Naive thymus-derived CD8-positive, alpha-beta T cell (primary cell): ENCODE measurements at places on chromosomes 5 and 9.

- no peak for DNase-seq
These were observed 387.4 kb downstream of the ACTL7B start for GRCh38 chr9:108468364-108468763.

- DNase-seq = no peak
These were observed at the start of gene GABBR2 for GRCh38 chr9:98708933-98709911. GABBR2 (minus strand) TSS chr9:98708935; CDS start chr9:98708737, 198 bp downstream.

DNA sequence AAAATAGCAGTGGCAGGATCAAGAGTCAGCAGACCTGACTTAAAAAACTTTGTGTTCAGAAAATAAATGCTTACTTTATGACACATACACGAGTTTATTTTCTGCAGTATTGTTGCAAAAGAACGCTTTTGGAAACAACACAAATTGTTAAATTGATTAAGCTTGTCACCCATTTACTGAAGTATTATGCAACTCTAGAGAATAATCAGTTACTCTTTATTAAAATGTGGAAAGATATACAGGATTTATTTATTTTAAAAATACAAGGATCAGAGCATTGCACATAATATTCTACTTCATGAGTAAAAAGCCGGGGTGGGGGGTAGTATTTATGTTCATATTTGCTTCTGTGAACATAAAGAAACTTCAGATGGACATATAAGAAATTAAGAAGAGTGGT is 20.0 kb downstream of the FYB1 start:
- DNase-seq = no peak

GRCh38 chr9:76906647-76906975 is 697 bp upstream of the PRUNE2 start:
- DNase-seq = no peak

DNA sequence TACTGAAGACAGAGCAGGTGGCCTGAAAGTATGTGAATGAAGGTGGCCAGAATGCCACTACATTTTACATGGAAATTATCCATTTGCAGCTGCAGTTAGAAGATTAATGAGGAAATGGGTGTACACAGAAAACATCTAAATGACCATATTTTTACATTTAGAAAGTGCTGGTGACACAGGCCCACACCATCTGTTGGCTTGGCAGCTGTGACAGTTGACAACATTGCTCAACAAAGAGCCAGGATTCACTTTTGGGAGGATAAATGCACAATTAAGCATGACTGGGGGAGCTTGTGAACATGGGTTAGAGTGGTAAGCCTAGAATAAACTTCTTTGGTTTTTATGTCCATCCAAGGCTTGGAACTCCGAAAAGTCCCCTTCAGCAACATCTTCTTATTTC is 360.5 kb downstream of the KCTD16 start:
- no peak for DNase-seq

DNA sequence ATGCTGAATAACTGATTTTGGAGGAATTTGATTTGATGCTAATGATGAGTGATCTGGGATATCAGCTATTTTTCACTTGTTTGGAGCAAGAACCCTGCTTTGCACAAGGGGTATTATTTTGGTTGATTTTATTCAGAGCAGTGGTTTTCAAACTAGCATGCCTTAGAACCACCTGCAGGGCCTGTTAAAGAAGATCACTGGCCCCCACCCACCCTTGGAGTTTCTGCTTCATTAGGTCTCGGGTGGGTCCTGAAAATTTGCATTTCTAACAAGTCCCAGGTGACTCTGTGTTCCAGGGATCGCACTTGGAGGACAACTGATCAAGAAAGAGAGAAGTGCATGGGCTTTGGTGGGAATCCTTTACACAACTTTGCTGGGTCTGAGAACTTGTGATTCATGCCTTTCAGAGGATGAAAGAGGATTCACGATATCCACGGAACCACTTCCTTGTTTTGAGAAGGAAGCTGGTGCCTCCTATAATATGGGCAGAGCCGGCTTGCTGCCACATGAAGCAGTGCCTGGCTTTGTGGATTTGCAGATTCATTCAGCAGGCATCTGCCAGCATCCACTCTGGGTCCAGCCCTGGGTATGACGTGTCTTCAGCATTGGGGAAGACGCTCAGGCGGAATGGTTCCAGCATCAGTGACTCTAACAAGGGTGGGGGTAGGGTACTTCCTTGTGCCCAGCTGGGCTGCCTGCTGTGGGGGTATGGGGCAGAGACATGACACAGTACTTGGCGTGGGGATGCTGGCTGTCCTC is 106.6 kb upstream of the PITX1 start:
- no peak for DNase-seq

DNA sequence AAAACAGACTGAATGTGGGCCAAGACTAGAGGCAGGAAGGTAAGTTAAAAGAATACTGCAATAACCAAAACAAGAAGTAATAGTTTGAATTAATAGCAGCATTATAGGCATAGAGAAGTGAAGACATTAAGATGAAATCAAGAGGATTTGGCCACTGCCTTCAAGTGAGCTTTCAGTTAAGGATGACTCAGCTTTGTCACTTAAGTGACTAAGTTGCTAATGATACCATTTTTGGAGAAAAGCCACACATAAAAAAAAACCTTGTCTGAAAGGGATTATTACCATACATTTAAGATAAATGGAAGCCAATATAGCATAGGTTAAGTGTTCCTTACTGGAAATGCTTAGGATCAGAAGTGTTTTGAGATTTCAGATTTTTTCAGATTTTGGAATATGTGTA is 57.0 kb downstream of the ECPAS start:
- no peak for DNase-seq

DNA sequence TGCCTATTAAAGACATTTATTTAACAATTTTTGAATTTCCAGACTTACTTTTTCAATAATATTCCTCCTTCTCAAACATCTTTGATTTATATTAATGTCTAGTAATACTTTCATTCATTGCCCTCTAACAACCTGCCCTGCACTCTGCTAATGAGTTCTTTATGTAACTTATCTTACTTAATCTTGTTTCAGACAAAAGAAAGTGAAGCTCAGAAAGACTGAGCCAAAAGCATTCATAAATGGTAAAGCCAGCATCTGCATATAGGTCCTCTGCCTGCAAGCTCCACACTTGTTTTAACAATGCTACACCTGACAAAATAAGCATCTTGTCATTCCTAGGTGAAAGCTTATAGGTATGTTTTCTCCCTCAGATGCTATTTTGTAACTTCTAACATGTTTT is 2.4 kb upstream of the TNPO1 start:
- no peak for DNase-seq

- DNase-seq = no peak
These were observed 944.5 kb upstream of the CTNND2 start for GRCh38 chr5:12848709-12849108.

DNA sequence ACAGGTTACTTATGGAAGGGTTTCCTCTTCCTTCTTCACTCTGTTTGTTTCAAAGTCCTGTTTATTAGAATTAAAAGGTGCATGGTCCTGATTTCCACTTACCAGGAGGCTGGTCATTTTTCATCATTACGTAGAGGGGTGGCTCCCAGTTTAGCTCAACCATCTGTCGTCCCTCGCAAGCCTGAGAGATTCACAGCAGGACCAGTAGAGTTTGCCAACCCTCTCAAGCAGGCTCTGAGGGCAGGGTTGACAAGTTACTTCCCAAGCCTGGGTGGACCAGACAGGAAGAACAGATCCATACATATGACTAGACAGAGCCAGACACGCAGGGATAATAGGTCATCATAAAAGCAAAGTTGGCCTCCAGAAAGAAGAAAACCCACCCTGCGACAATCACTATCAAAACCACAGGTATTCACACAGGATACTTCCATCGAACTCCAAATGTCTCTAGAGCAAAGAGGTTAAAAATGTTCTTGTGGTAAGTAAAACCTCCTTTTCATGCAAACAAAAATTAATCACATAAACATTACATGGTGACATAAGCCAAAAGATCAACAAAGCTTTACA is 151.9 kb downstream of the ELAVL2 start:
- no peak for DNase-seq

- DNase-seq = no peak
These were observed 2.3 kb upstream of the DNLZ start for GRCh38 chr9:136365775-136366222.

- no peak for DNase-seq
These were observed 104.2 kb upstream of the GPR151 start for GRCh38 chr5:146620031-146620668.

- no peak for DNase-seq
These were observed 116.6 kb downstream of the KLHL3 start for GRCh38 chr5:137619191-137619870.

DNA sequence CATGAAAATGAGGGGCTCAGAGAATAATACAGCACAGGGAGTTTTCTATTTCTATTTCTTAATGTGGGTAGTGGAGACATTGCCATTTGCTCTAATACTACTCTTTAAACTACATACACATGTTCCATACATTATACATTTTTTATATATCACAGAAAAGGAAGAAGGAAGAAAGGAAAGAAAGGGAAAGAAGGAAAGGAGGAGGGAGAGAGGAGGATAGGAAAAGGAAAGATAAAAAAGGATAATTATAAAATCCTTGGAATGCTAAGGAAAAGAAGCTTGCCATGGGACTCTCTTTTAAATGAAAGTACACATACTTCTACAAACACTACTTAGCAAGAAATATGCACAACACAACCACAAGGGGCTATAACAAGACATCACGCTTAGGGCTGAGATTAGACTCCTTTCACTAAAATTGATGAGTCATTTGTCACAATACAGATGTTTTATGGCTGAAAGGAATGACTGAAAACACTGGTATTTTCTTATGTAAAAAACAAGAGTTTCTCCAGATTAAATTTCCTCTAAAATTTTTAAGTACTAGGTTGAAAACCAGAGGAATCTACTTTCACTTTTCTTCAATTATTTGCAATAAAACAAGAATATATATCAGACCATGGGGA is 219.8 kb downstream of the ARL15 start:
- no peak for DNase-seq

DNA sequence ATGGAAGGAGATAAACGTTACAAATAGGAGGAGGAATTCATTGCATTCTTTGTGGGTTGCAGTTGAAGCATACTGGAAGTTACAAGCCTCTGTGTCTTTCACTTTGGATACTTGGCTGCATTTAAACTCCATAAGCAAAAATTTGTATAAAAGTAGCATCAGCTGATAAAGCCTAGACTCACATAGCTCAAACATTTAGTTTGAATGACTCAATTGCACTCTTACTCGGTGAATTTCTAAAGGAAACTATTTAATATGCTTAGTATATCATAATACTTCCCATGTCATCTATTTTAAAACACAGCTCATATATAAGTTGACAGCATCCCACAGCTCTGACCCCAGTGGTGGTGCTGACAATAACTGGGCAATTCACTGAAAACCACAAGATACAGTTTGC is 596.6 kb upstream of the ZNF608 start:
- no peak for DNase-seq

- no peak for DNase-seq
These were observed 11.6 kb downstream of the FANCC start for GRCh38 chr9:95305770-95306492.

DNA sequence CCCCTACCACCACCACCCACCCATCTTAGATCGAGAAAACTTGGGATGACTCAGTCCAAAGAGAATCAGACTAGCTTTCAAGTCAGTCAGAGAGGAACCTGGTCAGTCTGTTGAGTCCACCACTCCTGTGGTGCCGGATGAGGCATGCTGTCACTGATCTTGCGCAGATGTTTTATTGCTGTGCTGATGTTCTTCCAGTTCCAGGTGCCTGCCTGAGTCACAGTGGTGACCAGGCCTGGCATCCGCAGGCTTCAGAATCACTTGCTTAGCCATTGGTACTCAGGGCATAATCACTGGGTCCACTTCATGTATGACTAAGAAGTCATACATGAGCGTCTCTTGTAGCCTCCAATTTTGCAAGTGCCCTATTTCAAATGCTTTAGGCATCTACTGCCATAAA is 114.1 kb downstream of the MUSK start:
- no peak for DNase-seq

GRCh38 chr5:111703662-111704061 is 53.3 kb downstream of the NREP start:
- peak; percentile 29 for DNase-seq

DNA sequence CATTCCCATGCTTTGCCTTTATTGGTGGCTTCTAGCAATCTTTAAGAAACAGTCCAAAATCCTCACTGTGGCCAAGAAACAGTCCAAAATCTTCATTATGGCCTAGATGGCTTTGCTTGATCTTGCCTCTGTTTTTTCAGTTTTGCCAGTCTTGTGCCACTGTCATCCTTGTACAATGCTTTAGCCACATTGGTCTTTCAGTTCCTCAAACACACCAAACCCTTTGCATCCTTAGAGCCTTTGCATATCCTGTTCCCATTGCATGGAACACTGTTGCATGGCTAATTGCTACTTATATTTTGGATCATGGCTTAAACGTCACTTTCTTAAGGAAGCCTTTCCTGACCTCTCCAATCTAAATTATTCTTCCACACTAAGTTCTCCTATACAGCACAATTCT is 22.1 kb downstream of the MRRF start:
- no peak for DNase-seq
